ENCODE measurements at places on chromosomes 4 and X.
A peak's percentile ranks its signal among the peaks of the same experiment; 100 is the strongest.

GRCh38 chr4:2646396-2647149 is 109.6 kb downstream of the TNIP2 start:
- no peak for DNase-seq

- DNase-seq = no peak
These were observed 129.4 kb downstream of the GRIA3 start for GRCh38 chrX:123313486-123313885.

GRCh38 chrX:151679798-151680402 is 15.4 kb upstream of the PRRG3 start:
- DNase-seq = no peak

- DNase-seq = no peak
These were observed 28.2 kb downstream of the SLC9A7 start for GRCh38 chrX:46730765-46731164.

- DNase-seq = no peak
These were observed 486 bp downstream of the ABLIM2 start for GRCh38 chr4:8157944-8158709.

GRCh38 chr4:4914059-4914820 is 54.8 kb downstream of the MSX1 start:
- no peak for DNase-seq

- no peak for DNase-seq
These were observed 41.5 kb upstream of the ANKRD50 start for GRCh38 chr4:124753941-124754581.

- DNase-seq = no peak
These were observed 38.1 kb downstream of the GAB1 start for GRCh38 chr4:143374771-143375170.

- DNase-seq = no peak
These were observed 35.3 kb upstream of the PTPN13 start for GRCh38 chr4:86558797-86559196.

GRCh38 chr4:76659103-76659490 is 224.1 kb downstream of the SHROOM3 start:
- no peak for DNase-seq

DNA sequence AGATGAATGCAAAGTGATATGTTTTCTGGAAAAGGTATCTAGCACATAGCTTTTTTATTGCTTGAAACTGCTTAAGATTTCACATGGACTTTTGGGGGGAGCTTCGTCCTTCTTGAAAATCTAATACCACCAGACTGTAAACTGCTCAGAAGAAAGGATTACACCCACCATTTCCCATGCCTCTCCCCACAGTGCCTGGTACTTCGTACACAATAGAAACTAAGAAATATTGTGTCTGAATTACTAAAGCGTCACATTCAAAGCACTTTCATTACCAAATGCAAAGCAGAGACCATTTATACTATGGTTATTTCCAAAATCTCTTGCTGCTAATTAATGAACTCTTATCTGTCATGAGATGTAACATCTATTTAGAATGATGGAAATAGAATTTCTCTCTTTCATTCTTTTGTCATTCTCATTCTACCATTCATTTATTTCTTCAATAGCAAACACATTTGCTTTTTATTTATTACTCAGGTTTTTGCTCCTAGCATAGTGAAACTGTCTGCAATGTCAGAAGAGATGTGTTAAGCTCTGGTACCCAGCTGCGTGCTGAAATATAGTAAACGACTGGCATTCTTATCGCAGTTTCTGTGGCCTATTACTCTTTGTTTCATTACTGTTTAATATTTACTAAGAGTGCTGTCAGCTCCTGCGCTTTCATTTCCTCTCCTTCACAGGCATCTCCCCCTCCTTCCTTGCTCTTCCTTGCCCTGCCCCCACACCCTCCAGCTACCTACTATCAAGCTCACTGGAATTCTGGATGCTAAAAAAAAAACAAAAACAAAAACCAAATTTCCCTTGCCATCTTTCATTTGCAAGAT is 51.4 kb upstream of the RAPGEF2 start:
- DNase-seq = no peak

DNA sequence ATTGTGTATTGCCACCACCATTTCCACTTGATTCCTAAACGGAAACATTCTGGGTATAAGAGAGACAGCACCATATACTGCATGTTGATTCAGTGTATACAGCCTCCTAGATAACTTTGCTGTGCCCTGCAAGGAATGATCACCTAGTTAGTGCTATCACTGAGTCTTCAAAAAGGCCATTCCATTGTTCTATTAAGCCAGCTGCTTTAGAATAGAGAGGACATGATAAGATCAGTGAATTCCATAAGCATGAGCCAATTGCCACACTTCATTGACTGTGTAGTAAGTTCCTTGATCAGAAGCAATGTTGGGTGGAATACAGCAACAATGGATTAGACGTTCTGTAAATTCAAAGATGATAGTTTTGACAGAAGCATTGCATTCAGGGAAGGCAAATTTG is 1047.3 kb downstream of the PCDH18 start:
- DNase-seq = no peak

GRCh38 chr4:151114986-151115385 is 15.6 kb downstream of the RPS3A start:
- DNase-seq = no peak

DNA sequence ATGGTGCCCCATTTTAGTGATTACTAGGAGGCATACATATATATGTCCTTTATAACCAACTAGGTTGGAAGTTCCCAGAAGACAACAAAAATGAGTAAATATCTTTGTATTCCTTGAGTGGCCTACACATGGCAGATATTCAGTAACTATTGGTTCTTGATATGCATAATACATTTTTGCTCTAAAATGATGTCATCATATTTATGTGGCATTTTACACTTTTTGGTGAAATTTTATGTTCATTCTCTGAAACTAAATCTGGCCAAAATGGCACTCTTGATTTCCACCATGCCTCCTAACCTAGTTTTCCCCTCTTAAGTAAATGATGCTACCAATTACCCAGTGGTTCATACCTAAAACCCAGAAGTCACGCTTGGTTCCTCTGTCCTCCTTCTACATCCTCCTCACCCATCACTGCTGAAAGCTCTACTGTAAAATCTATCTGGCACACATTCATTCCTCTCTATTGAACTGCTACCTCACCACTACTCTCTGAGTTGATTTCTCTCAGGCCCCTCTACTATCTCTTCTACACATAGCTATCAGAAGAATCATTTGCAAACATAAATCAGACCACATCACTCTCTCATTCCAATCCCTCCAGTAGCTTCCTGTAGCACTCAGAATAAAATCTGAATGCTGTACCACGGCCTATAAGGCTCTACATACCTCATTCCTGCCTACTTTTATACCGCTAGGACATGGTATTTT is 13.4 kb downstream of the SLC10A7 start:
- DNase-seq = no peak

GRCh38 chrX:50671661-50672060 is 142.3 kb downstream of the SHROOM4 start:
- no peak for DNase-seq

GRCh38 chrX:21986596-21986995 is 45.5 kb upstream of the PHEX start:
- DNase-seq = no peak

- DNase-seq = no peak
These were observed 19.1 kb downstream of the GPRASP3 start for GRCh38 chrX:102739657-102740056.

- DNase-seq = no peak
These were observed 1.6 kb downstream of the NHS start for GRCh38 chrX:17376431-17377077.

- DNase-seq = no peak
These were observed 94.5 kb upstream of the APOOL start for GRCh38 chrX:84909151-84909550.

- DNase-seq = peak; percentile 8
These were observed 127.4 kb upstream of the SFRP2 start for GRCh38 chr4:153916273-153916755.

GRCh38 chr4:62274782-62275181 is 1074.7 kb downstream of the ADGRL3 start:
- DNase-seq = no peak

- DNase-seq = no peak
These were observed 16.3 kb upstream of the FAT1 start for GRCh38 chr4:186739802-186740434.

- DNase-seq = no peak
These were observed 195.1 kb upstream of the ATP6AP2 start for GRCh38 chrX:40385682-40386081.

DNA sequence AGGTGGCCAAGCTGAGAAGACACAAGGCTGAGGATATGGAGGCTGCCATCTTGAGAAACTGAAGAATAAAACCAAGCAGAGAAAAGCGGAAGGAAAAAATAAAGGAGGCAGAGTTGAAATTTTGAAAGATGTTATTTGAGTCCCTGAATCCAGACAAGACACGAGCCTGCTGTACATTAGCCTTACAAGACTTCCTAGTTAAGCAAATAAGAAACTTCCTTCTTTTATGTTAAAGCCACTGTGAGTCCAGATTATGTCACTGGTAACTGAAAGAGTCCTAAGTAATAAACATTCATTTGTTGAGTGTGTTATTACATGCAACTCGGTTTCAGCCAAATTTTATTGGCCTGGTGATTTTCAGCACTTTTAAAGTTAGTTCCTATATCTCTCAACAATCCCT is 30.4 kb downstream of the DRD5 start:
- DNase-seq = no peak

- DNase-seq = no peak
These were observed 53.6 kb downstream of the KLHL13 start for GRCh38 chrX:118062817-118063615.

DNA sequence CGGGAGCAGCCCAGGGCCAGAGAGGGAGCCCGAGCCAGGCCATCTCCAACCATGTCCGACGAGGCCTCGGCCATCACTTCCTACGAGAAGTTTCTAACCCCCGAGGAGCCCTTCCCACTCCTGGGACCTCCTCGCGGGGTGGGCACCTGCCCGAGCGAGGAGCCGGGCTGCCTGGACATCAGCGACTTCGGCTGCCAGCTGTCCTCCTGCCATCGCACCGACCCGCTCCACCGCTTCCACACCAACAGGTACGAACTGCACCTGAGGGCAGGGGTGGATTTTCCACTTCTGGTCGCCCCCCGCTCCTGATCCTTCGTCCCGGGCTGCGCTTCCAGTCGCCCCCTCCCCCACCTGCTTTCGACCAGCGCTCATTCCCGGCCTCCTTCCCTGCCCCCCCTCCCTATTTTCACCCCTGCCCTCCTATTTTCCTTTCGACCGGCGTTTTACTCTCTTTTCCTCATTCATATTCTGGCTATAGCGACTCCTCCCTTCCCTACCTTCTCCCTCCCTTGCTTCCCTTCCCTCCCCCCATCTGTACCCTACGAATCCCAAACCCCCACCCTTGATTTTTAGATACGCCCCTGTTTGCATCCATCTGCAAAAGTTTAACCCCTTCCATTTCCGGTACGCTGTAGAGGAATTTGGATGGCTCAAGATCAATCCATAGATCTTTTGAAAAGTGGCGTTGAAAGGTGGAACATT is 633 bp downstream of the FAM199X start:
- DNase-seq = no peak

- no peak for DNase-seq
These were observed 40.5 kb downstream of the TMEM131L start for GRCh38 chr4:153506341-153507309.

DNA sequence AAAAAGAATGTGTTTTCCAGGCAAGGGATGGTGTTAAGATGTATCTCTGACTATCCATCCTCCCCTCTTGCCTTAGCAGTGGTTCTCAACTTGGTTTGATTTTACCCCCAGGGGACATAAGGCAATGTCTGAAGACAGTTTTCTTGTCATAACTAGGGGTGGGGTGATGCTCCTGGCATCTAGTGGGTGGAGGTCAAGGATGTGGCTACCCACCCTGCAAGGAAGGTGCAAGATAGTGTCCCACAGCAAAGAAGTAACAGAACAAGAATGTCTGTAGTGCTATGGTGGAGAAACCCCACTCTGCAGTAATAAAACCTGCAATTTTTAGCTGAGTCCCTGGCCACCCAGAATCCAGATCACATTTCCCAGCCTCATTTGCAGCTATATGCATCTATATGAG is 81.2 kb upstream of the TBL1X start:
- DNase-seq = no peak

- peak; percentile 88 for DNase-seq
These were observed 13.7 kb upstream of the SCOC start for GRCh38 chr4:140359562-140360427.

DNA sequence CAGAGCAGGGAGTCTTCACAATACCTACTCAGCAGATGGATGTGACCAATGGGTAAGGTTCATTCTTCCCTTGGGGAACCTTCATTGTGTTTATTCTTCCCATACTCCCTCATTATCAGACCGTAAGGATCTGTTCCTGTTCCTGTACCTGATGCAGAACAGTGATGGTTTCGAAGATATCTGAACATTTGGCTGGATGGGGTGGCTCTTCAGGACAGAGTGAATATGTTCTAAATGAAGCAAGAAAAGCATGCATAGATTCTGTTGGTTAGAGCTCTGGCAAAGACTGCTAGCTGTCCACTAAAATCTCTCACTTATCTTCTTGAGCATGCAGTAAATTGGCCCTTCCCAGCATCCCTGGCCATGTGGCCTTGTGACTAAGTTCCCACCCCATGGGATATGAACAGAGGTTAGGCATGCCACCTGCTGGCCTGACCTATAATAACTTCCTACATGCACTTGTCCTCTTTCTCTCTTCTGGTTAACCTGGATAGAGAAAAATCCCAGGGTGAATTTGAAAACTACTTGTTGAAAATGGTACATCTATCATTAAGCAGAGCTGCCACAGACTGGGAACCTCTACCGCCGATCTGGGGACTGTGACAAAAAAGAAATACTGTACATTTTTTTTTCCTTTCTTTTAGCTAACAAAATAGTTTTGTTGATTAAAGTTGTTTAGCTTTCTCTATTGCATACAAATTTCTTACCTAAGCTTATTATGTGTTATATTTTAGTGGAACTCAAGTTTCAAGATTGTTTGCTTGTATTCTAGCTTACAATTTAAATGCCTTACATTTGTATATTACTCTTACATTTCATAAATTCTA is 60.0 kb upstream of the BANK1 start:
- DNase-seq = peak; percentile 41

DNA sequence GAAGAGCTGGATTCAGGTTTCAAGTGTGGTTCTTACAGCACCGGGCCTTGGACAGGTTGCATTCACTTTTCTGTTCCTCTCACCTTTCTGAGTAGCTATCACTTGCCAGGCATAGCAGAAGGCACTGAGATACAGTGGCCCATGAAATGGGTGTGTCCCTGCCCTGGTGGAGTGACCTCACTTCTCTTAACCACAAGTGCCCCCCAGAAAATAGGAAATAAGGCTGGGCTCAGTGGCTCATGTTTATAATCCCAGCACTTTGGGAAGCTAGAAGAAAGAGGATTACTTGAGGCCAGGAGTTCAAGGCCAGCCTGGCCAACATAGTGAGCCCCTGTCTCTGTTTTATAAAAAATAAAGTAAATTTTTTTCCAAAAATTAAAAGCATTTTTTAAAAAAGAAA is 101.7 kb upstream of the KIT start:
- DNase-seq = no peak

GRCh38 chrX:17542123-17542522 is 167.1 kb downstream of the NHS start:
- no peak for DNase-seq
